ENCODE measurements at places on chromosomes 4 and X.

DNA sequence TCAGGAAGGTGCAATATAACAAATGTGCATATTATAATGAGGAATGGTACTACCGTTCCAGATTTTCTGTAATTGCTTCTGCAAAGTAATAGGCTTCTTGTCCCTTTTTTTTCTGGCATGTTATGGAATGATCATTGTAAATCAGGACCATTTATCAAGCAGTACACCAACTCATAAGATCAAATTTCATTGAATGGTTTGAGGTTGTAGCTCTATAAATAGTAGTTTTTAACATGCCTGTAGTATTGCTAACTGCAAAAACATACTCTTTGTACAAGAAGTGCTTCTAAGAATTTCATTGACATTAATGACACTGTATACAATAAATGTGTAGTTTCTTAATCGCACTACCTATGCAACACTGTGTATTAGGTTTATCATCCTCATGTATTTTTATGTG is 12.6 kb downstream of the IBSP start:
- no peak for DNase-seq

DNA sequence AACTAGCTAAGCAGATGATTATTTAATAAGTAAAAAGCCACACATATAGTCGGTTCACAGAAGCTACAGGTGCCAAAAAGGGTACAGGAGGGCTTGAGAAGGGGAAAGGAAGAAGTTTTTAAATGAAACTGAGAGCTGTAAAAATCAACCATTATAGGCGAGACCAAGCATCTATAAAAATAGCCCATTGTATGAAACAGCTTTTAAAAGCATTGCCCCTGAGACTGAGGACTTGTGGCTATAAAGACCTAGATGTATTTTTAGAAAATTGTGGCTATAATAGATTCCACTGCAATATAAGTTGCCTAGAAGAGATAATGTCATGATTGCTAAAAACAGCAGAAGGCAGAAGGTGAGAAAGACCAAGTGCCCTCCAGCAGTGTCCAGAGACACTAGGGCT is 15.0 kb upstream of the TTC29 start:
- DNase-seq, result no peak

- no peak for DNase-seq
These were observed 1402.4 kb downstream of the FAM133A start for GRCh38 chrX:95076449-95076848.

GRCh38 chr4:84782517-84782916 is 184.0 kb downstream of the WDFY3 start:
- no peak for DNase-seq

GRCh38 chr4:108008721-108009120 is 19.0 kb downstream of the HADH start:
- DNase-seq, result no peak

- no peak for DNase-seq
These were observed 6.6 kb downstream of the MID1IP1 start for GRCh38 chrX:38807873-38808272.

GRCh38 chrX:150847088-150847487 is 51.4 kb downstream of the CD99L2 start:
- DNase-seq, result no peak

- no peak for DNase-seq
These were observed 60.7 kb downstream of the PPP3CA start for GRCh38 chr4:101286663-101287062.

DNA sequence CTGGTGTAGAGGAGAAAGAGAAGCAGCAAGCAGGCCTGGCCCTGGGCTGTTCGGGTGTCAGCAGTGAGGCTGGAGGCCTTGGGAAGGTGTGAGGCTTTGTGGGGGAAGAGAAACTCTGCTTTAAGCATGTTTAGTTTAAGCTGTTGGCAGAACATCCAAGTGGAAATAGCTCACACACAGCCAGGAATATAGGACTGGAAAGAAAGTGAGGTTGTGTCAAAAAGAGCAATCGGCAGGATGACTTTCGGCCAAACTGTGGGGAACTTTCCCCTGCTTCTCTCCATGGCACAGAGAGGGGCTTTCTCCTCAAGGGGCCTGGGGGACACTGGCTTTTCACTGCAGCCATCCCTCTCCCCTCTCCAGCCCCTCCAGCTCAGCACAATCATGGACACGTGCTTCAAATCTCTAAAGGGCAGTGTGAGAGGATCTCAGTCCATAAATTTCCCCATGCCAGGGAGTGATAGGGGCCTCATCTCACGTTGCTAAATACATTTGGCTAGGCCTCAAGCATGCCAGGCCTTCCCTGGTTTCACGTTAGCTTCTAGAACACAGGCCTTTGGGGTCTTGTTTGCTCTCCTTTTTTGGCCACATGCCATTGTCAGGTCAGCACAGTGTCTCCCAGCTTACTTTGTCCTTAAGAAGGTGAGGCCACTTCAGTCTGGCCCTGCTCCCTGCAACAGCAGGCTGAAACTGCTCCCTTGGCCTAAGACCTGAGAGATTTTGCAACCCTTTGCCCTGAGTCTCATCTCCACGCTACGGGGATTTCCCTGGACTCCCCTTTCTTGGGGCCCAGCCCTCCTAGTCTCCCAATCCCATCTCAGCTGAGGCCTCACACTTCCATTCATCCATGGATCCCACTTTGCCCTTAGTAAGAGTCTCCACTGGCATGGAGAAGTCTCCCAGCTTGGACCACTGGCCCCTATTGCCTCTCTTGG is 8.3 kb upstream of the CITED1 start:
- DNase-seq, result no peak

- no peak for DNase-seq
These were observed 4.3 kb downstream of the FHDC1 start for GRCh38 chr4:152940461-152940860.

GRCh38 chr4:42488114-42488513 is 90.8 kb downstream of the SHISA3 start:
- no peak for DNase-seq

- DNase-seq, result no peak
These were observed 51.7 kb downstream of the ZFX start for GRCh38 chrX:24201216-24201615.

DNA sequence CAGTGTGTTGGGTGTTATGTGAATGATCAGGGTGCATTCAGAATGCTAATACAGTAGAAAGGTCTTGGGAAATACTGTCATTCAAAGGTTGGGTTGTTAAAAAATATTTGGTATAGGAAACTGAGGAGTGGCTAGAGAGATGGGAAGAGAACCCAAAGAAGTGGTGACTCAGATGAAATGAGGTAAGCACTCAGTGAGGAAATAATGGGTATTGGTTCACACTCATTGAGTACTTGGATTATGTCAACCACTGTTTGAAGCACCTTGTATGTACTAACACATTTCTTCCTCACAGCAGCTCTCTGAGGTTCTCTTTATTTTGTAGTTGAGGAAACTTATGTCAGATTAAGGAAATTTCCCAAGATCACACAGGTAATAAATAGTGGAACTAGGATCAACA is 40.8 kb upstream of the NUDT6 start:
- DNase-seq, result no peak
